Caki2 (cell line): ENCODE measurements at places on chromosomes 11 and 22. TPM values are rescaled to one million over a fixed set of nuclear protein-coding genes. Genes with fewer than 3 reads are reported as not detected.

The CHRM1 gene
- total RNA-seq: not detected in 2 replicates

The XPNPEP3 gene
- 9.0 and 11.4 TPM in 2 replicates for total RNA-seq

The CSTPP1 gene
- total RNA-seq: 20.9 and 33.6 TPM in 2 replicates

GRCh38 chr11:80473562-80473961 is 1032.7 kb upstream of the TENM4 start:
- DNase-seq: no peak

The MRGPRE gene
- not detected in 2 replicates for total RNA-seq

GRCh38 chr11:106553304-106553703 is 465.0 kb downstream of the GUCY1A2 start:
- DNase-seq: no peak

The NLRP10 gene
- not detected in 2 replicates for total RNA-seq

The CNIH2 gene
- 0.61 TPM in 1 of 2 replicates, not detected in the other for total RNA-seq

DNA sequence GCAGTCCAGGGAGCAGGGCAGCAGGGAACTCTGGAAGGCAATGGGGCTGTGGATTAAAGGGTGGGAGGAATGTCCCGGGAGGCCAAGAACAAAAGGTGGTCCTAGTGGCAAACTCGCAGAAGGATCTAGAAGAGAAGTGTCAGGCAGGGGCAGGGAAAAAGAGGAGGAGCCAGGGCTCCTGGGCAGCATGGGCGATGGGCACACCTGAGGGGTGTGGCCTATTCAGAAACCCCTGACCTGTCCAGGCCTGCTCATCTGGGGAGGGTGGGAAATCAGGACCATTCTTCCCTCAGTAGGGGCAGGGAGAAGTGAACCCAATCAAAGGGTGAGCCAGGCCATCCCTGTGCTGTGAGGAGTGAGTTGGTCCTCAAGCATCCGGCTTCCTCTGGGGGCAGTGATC is 108.6 kb downstream of the TRIM29 start:
- DNase-seq: no peak

DNA sequence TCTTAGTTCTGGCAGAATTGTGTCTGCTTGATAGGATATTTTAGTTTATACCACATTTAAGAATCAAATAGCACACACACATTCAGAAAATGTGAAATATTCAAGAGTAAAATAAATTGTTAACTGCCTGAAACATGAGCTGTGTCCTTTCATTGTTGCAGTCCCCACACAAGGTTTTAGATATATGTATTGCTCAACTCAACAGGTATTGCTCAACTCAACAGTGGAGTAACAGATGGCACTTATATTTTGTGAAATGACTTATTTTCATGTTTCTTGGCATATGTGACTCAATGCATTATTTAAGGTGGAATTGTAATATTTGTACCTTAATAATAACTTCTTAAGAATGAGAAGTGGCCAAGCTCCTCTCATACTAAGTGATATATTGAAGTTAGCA is 760.3 kb downstream of the CNTN5 start:
- no peak for DNase-seq

The ANGPTL5 gene
- not detected in 2 replicates for total RNA-seq

The STX5 gene
- total RNA-seq: 29.6 and 39.5 TPM in 2 replicates

DNA sequence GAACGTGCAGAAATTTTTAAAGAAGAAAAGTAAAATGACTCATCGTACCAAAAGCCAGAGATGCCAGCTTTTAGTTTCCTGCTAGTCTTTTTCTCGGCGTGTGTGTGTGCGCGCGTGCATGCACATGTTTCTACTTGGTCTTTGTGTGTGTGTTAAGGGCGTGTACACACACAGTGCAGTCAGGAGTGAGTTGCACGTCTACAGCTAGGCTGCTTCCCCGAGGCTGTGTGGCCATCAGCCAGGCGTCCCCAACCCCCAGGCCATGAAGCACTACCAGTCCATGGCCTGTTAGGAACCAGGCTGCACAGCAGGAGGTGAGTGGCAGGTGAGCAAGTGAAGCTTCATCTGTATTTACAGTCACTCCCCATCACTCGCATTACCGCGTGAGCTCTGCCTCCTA is 36.4 kb downstream of the KCNQ1 start:
- DNase-seq: no peak

DNA sequence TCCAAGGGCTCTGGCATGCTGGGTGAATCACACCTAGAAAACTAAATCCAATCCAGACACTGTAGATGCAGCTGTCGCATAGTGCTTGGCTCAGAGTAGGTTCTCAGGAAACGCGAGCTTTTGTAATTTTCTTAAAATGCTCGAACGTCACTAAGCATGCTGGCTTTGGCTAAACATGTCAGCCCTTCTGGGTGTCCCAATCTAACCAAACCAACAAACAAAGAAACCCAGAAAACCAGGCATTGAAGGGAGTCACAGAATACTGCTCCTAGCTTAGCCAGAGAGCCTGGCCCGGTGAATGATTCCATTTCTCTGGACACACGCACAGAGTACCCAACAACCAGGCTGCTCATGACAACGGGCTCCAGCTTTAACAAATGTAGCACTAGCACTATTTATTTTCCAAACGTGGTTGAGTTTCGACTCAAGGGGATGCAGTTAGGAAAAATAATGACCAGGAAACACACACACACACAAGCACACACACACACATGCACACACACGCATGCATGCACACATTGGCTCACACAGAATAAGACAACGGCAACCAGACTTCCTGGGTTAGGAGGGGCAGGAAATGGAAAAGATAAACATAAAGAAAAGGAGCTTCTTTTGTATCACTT is 492.6 kb downstream of the MIAT start:
- DNase-seq: no peak

The H19 gene
- total RNA-seq: 5.6 and 9.3 TPM in 2 replicates
